ENCODE measurements at places on chromosomes 13 and 19. TPM values are rescaled to one million over a fixed set of nuclear protein-coding genes. Genes with fewer than 3 reads are reported as not detected.

Gene SOHLH2
- 3.4 TPM for total RNA-seq

Gene C13orf46
- 1.3 TPM for total RNA-seq

Gene KIR2DL3
- total RNA-seq, result not detected

Gene CGB8
- total RNA-seq, result not detected

Gene ZNF66
- total RNA-seq, result 76.4 TPM

Gene TNNT1
- 0.94 TPM for total RNA-seq

Gene DCT
- 0.63 TPM for total RNA-seq

Gene ZNF225
- total RNA-seq, result 15.0 TPM

Gene CGB3
- total RNA-seq, result not detected

Gene CABP5
- total RNA-seq, result not detected

Gene GRIN2D
- total RNA-seq, result 4.1 TPM

Gene CCDC169
- 4.7 TPM for total RNA-seq

Data from parietal lobe (tissue), 2 donors.